Naive thymus-derived CD8-positive, alpha-beta T cell (primary cell): ENCODE measurements at places on chromosomes 7 and 10. TPM values are rescaled to one million over a fixed set of nuclear protein-coding genes. Genes with fewer than 3 reads are reported as not detected.

DNA sequence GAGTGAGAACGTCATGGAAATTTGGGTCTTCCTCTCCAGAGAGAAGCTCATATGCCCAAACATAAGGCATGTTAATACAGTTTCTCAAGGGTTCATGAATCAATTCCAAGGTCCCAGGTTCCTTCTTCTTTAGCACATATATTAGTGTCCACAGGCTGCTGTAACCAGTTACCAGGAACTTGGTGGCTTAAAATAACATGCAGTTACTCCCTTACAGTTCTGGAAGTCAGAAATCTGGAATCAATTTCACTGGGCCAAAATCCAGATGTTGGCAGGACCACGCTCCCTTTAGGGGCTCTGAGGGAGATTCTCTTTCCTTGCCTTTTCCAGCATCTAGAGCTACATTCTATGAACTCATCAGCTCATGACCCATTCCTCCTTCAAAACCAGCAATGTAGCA lies 64.8 kb downstream of the MRC1 start:
- no peak for DNase-seq

DNA sequence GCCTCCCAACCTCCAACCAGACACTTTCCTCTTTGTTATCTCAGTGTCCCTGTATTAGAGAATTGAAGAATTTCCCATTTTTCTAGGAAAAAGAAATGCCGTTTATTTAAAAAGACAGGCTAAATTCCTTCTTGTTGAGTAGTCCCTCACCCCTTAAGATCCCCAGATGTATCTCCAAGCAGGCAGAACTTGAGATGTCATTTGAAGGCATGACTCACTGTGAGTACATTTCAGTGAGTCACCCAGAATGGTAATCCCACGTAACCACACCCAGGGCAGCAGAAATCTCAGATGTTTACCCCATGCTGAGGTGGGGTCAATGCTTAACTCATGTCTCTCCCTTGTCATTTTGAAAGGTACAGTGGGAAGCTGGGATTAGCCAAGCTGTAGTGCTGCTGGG lies 4.4 kb downstream of the ZNF655 start:
- DNase-seq = no peak

GRCh38 chr7:14579971-14580370 lies 322.6 kb downstream of the DGKB start:
- DNase-seq = no peak

GRCh38 chr7:124497176-124497575 lies 268.4 kb downstream of the GPR37 start:
- DNase-seq = no peak

Gene ELN
- total RNA-seq = not detected
